SK-N-SH (cell line): ENCODE measurements at places on chromosomes 4 and X.

DNA sequence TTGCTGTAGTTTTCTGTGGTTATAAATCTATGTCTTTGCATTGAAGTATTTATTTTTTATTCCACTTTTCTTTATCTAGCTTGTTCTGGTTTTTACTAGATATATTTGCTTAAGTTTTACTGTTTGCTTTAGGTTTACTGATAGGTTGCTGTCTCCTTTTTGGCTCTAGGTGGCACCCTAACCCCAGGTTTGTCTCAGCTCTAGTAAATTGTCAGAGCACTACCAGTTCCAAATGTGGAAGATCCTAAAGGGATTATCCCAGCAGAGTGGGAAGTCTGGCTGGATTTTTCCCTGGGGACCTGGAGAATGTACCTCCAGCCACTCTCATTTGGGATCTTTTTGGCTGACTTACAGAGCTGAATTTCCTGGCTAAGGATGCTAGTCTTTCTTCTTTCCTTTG lies 106.1 kb downstream of the PBDC1 start:
- peak; percentile 47 for DNase-seq

GRCh38 chr4:86531440-86531839 lies 62.7 kb upstream of the PTPN13 start:
- no peak for DNase-seq

DNA sequence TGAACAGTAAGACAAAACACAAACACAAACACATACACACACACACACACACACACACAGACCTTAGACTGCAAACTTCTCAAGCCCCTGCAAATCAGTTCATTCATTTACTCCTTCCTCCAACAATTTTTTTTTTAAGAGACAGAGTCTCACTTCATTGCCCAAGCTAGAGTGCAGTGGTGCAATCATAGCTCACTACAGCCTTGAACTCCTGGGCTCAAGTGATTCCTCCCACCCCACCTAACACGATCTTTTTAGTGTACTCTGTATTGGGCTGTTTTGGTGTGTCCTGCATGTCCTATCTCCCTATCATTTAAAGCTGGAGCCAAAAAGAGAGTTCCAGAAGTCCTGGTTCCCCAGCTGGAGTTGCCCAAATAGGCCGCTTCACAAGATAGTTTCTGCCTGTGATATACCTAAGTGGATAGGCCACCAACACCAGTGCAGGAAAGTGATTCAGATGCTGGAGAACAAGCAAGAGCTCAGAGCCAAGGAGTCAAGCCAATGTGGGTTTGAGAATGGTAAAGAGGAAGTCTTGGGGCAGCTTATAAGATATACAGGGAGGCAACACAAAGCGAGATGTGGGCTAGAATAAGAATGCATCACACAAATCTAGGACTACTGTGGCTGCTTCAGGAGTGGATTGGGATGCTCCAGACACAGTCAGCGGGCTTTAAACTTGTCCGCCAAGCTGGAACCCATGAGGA lies 85.4 kb upstream of the RAPGEF2 start:
- DNase-seq = no peak

GRCh38 chrX:140132937-140133336 lies 167.6 kb upstream of the CXorf66 start:
- no peak for DNase-seq

DNA sequence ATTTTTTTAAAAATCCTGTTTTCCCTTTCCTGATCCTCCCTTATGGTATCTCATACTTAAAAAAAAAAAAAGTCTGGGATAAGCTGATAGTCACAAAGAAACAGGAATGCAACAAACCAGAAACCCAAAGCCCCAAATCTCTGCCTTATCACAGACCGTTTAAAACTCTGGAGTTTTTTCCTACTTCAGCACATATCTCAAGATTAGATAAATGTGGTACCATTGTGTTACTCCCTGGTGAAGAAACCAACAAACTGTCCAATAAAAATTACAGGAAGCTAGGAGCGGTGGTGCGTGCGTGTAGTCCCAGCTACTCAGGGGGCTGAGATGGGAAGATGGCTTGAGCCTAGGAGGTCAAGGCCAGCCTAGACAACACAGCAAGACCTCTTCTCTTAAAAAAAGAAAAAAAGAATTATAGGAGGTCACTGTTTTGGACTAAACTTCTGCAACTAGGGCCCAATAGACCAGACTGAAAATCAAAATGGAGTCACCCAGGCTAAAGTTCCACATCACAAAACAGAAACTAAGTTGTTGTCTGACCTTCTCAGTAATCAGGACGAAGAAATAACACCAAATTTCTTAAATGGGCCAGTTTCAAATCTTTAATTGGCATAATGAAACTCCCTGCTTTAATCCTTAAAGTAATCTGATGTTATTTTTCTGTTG lies 51.9 kb downstream of the RBM47 start:
- no peak for DNase-seq

DNA sequence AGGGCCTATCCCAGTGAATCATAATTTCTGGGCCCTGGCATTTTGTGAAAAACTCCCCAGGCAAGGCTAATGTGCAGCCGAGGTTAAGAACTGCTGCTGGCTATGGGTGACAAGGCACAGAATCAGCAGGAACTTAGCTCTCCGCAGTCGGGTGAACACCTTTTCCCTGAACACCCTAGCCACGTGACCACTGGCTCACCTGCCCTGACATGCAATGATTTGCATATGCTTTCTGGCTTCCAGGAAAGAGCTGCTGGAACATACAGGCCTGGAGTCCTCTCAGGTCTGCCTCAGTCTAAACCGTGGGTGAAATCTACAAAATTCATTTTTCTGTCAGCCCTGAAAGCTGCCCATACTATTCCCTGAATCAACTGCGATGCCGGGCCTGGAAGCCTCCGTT lies 56.6 kb downstream of the ZNF827 start:
- DNase-seq = no peak

DNA sequence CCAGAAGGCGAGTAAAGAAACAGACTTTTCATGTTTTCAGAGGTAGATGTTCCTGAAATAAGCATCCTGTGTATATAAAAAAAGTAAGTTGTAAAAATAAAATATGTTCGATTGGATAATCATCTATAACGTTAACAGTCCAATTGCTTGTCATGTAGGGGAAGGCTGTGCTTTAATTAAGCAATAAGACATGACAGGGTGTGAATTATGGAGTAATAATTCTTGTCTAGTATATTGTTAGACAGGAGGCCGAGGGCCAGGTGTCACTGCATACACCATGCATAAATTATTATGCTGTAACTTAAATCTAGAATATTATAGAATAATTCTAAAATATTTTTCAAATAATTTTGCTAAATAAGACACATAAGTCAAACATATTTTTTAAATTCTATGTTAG lies 494.6 kb upstream of the TENM3 start:
- DNase-seq = no peak

GRCh38 chr4:845836-846251 lies 19.9 kb upstream of the CPLX1 start:
- DNase-seq = no peak

GRCh38 chrX:115494161-115494560 lies 66.8 kb upstream of the PLS3 start:
- DNase-seq = no peak
